ENCODE measurements at places on chromosomes 5 and 9.
A peak's percentile ranks its signal among the peaks of the same experiment; 100 is the strongest.

- DNase-seq: no peak
Observed at GRCh38 chr5:150528924-150529546, 21.1 kb downstream of the NDST1 start.

DNA sequence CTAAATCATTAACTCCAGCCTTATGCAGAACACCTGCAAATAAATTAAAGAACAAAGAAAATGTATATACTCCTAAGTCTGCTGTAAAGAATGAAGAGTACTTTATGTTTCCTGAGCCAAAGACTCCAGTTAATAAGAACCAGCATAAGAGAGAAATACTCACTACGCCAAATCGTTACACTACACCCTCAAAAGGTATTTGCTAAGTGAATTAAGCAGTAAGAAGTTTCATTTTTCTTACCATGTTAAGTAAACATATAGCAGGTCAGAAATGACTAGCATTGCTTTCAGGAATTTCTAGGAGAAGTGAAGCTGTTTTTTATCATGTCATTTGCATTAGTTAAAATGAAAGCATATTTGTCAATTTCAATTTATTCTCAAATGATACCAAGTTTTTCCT is 92.7 kb downstream of the MELK start:
- DNase-seq: no peak

GRCh38 chr5:39742916-39743315 is 318.1 kb upstream of the DAB2 start:
- no peak for DNase-seq

DNA sequence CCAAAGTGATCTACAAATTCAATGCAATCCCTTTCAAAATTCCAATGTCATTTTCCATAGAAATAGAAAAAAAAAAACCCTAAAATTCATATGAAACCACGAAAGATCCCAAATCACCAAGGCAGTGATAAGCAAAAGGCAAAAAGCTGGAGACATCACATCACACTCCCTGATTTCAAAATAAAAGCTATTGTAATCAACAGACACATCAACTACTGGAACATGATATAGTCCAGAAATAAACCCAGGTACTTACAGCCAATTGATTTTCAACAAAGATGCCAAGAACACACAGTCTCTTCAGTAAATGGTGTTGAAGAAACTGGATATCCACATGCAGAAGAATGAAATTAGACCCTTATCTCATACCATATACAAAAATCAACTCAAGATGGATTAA is 224.0 kb downstream of the WDR70 start:
- no peak for DNase-seq

- peak; percentile 66 for DNase-seq
Observed at GRCh38 chr5:138706655-138707480, 46.4 kb upstream of the CTNNA1 start.

- no peak for DNase-seq
Observed at GRCh38 chr9:31604531-31604930, 779.9 kb upstream of the ACO1 start.

- no peak for DNase-seq
Observed at GRCh38 chr9:108631496-108632285, 224.1 kb downstream of the ACTL7B start.

- DNase-seq: no peak
Observed at GRCh38 chr9:103533318-103533717, 538.2 kb downstream of the CYLC2 start.

GRCh38 chr9:132006677-132007370 is 72.8 kb downstream of the MED27 start:
- DNase-seq: no peak

GRCh38 chr5:160685695-160686094 is 166.3 kb downstream of the ATP10B start:
- peak; percentile 37 for DNase-seq

- DNase-seq: peak; percentile 86
Observed at GRCh38 chr5:113264046-113264445, 170.7 kb downstream of the TSSK1B start.

GRCh38 chr5:180641566-180641900 is 7.9 kb downstream of the FLT4 start:
- no peak for DNase-seq

DNA sequence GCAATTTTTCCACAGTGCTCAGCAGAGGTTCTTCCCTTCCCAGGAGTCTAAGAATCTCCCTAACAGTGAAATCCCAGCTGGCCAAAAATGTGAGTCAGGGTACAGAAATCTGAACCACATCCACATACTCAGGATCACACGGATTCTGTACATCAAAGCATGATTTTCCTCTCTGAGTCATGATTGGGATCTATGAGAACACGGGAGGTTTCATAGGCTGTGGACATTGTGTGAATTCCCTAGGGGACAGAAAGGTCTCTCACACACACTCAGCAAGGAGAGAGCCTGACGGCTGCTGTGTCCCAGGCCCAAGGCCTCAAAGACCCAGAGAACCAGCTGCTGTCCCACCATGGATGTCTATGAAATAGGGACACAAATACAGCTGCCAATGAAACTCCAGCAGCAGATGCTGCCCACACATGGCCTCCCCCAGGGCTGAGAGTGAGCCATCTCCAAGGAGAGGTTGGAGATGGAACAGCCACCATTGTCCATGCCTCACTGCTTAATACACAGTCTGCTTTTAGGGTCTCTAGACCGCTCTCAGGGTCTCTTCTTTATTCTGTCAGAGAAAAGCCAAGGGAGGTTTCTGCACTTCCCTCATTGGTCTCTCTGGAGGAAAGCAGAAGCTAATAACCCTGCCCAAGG is 102.7 kb downstream of the ADAMTS12 start:
- peak; percentile 78 for DNase-seq

DNA sequence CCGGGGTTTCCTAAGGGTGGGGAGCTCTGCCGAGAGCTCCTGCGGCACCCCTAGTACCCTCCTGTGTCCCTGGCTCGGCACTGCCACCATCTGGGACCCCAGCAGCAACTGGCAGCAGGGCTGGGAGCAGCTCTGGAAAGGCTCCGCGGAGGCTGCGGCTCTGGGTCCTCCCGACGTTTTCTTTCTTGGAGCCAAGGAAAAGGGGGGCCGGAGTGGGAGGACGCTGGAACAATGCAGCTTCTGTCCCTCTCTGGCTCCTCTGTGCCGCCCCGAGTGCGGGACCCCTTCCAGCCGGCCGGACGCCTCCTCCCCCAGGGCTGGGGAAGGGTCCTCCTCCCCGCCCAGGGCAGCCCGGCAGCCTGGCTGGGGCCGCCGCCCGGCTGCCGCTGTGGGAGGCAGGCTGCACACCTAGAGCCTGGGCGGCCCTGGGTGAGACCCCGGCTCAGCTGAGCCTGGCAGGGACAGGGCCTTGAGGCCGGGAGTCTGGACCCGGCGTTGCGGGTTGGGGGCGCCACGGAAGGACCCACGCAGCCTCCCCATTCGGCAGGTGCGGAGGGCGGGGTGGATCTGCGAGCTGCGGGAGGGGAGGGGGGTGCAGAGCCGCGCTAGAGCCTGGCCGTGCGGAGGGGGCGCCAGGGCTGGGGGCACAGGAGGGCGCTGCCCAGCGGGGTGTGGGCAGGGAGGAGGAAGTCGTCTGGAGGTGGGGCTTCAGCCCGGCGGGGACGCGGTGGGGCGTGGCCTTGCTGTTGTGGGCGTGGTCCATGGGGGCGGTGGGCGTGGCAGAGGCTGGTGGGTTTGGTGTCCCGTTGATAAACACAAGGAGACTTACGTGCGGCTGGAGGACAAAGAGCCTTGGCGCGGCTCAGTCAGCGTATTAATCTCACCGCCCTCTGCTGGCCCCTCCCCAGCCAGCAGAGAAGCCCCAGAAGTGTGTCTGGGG is 15.1 kb downstream of the GPSM1 start:
- DNase-seq: peak; percentile 54

GRCh38 chr9:127252410-127253318 is 11.9 kb upstream of the GARNL3 start:
- DNase-seq: peak; percentile 33

- peak; percentile 78 for DNase-seq
Observed at GRCh38 chr5:131302506-131302905, 38.7 kb downstream of the CDC42SE2 start.

DNA sequence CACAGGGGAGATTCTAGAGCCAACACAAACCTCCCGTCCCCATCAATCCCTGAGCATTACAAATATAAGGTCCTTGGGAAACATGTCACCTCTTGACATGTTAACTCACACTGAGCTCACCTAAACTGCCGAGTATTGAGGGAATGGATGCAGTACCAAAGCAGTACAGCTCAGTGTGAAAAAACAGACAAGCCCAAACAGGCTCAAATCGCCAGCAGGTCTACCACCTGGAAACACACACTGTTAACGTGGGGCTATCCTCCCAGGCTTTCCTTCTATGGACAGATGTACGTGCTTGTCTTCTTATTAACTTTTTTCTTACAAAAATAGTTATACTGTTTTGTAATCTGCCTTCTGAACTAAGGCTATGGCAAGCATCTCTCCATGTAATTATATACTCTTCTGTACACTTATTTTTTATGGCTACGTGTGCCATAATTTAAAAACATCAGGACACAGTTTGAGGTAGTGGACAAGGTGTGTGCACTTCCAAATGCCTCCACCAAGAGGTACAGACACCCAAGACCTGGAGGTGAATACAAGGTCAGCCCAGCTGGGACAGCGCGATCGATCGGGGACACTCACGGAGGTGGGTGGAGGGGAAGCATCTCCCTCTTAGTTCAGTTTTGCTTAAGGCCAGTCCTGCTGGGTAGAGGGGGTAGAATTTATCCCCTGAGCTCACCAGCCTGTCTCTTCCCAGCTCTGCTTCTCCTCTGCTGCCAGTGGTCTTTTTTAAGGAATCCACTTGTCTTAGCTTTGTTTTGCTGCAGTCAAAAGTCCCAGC is 76.5 kb downstream of the DAP start:
- no peak for DNase-seq
